Breast epithelium (tissue), 4 donors: ENCODE measurements at places on chromosomes 5 and 9. TPM values are rescaled to one million over a fixed set of nuclear protein-coding genes. Genes with fewer than 3 reads are reported as not detected.

DNA sequence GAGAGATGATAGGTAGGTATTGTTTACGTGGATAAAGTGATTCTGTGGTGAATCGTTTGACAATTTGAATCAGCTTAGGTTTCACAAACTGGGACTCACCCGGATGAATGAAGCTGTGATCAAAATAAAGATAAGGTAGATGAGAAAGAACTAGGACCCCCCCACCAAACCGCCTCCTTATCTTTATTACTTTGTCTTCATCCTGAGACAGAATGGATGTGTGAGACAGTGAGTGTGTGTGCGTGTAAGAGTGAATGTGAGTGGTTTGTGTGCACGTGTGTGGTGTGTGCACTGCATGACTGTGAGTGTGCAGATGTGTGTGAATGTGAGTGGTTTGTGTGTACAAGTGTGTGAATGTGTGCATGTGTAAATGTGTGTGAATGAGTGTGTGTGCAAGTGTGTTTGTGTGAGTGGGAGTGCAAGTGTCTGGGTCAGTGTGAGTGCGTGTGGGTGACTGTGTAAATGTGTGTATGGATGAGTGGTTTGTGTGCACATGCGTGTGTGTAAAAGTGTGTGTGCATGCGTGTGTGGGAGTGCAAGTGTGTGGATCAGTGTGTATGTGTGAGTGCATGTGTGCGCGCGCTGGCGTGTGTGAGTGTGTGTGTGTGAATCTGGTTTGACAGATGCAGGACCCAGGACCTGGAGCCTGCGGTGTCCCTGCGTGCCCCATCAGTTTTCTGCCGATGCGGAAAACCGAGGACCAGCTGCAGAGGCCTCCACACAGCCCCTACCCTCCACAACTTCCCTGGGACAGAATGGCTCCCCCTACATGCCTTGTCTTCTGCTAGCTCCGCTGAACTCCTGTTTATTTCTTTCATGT lies 11.4 kb upstream of the ENG start:
- no peak for DNase-seq

GRCh38 chr9:92247981-92248380 lies 45.5 kb downstream of the IARS1 start:
- DNase-seq = no peak

GRCh38 chr5:107118184-107119019 lies 552.3 kb downstream of the EFNA5 start:
- no peak for DNase-seq

DNA sequence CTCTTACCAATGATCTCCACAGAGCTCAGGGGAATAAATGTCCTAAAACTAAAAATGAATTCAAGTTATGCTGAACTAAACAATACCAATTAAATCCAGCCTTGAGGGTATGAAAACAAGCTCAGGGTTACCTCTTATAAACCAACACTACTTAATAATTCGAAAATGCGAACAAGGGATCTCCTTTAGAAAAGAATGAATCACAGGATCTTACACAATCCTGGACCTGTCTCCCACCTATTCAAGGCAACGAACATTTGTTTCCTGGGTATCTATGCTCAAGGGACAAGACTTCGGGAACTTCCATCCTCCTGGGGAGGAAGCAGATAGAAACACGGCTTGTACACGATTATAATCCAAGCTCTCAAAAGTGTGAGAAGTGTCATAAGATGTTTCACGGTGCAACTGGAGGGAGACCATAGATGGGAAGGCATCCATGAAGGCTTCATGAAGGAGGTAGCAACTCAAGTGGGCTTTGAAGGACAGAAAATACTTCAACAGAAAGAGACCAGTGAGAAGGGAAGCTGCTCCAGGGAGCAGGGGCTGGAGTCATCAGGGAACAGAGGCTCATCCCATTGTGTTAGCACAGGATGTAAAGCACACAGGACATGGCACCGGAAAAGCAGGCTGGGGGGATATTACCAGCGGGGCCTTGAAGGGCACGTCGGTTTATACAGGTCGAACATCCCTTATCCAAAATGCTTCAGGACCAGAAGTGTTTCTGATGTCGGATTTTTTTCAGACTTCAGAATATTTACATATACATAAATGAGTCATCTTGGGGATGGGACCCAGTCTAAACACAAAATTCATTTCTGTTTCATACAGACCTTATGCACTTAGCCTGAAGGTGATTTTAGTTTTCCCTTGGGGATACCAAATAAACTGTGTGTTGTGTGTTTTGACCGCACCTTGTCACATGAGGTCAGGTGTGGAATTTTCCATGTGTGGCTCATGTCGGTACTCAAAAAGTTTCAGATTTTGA lies 87.4 kb downstream of the TLE1 start:
- DNase-seq = peak; percentile 48

DNA sequence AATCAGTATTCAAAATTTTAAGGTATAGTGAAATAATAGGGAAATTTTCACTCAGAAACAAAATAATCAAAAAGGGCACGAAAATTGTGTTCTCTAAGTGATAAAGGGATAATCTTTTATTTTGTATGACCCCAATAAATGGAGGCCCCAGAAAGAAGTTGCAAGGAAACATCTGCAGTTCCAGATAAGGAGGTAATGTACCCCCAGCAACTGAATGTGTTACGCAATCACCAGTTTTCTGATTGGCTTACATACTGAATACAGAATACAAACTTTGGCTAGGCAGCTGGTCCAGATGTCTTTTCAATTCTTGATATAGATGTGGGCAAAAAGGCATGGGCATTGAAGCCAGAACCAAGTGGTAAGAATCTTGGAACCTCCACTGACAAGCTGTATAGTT lies 1.7 kb upstream of the TOPORS start:
- no peak for DNase-seq

DNA sequence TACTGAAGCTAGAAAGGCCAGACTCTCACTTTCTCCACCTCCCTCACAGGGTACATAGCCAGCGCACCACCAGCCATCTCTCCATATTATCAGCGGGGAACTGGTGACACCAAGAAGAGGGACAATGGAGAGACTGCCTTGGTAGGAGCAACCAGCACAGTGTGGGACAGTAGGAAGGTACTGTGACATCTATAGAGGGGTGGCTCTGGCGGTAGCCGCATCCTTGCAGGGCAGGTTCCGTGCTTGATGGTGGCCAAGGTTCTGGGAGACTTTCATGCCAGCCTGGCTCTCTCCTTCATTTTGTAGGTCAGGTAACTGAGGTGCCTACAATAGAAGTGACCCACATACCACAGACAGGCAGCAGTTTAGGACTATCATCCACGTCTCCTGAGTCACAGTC lies 65.5 kb upstream of the SMIM23 start:
- no peak for DNase-seq

DNA sequence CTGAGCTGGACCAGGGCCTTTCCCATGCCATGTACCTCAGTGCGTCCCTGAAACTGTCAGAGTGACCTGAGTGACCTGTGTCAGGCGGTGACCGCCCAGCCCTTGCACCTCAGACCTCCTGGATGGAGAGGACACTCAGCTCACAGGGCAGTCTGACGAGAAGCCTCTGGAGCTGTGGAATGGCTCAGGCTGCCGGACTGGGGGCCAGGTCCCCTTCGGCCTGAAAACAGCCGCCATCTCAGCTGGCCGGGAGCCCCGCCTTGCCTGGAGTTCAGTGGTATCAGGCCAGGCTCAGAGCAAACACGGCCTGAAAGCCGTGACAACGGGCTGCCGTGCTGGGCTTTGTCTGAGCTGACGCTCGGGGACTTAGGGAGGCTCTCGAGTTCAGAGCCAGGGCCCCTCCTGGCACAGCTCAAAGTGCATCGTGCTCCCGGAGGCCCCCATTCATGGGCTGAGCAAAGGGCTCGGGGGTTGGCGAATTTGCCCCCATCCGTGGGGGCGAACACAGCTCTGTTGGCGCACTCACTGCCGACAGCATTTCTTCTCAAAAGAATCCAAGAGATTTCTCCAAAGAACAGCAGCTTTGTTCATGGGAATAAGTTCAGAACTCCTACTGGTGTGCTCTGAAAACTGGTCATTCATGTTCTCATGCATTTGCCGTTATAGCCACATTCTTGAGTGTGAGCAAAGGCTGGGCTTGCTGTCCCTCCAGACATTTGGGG lies 8.4 kb upstream of the SLC9A3 start:
- DNase-seq = no peak

- no peak for DNase-seq
Observed at GRCh38 chr9:76405340-76405739, 11.1 kb upstream of the RFK start.

Gene IL3
- total RNA-seq = not detected

Gene ITK
- 3.3 TPM for total RNA-seq

Gene ANKRD34B
- total RNA-seq = not detected
